Left ventricle myocardium inferior (tissue), 1 donor: ENCODE measurements at places on chromosomes 12 and 14. TPM values are rescaled to one million over a fixed set of nuclear protein-coding genes. Genes with fewer than 3 reads are reported as not detected.
A peak's percentile ranks its signal among the peaks of the same experiment; 100 is the strongest.

GRCh38 chr14:95326987-95327386 is 7.3 kb upstream of the CLMN start:
- no peak for DNase-seq

DNA sequence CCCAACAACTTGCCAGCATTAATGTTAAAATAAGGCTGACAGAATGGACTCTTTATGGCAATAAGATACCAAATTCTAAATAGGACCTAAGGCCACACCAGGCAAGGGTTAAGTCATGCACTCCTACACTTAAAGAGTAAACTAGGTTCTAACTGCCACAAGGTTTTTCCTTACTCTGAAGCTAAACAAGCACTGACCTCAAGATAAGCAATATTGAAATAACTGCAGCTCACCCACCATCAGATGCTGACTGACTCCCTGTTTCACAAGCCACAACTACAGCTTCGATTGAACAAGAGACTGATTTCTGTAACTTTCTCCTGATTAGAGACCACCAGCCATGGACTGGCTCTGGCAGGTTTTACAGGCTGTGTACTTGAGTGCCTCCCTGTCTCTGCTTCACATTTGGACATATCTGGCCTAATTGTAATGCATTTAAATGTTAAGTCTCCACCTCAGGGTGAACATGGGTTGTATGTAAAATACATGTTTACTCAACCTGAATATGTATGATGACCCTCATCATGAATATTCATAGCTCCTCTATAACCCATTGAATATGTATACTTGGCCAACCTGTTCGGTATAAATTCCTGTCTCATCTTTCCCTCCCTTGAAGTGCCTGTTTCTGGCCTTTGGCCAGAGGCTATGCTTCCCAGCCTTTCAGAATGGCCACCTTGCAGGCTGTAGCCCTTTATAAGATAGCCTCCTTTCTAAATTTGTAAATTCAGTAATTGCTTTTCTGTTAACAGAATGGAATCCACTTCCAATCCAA is 70.5 kb upstream of the DAAM1 start:
- DNase-seq: no peak

DNA sequence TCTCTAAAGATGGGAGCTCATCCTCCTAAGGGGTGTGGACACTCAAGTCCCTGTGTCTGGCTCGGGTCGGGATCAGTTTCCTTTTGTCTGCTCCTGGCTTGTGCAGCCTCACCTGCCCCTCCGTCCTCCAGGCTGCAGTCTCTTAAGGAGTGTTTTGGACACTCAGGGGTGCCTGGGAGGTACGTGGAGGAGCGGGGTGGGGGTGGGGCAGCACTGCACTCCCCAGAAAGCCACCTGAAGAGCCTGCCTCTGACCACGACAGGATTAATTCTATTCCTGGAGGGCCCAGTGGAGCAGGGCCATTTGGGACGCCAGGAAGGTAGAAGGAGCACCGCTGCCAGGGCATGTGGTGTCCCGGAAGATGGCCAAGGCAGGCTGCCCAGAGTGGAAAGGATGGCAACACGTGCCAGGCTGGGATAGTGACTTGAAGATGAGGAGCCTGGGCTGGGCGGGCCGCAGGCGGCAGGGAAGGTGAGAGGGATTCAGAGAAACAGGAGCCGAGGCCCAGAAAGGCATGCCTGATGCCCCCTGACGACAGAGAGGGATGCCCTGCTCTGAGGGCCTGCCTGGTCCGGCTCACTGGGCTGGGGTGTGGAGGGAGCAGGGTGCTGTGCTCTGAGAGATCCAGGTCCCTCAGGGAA is 14.8 kb upstream of the LRTM2 start:
- DNase-seq: peak; percentile 60

DNA sequence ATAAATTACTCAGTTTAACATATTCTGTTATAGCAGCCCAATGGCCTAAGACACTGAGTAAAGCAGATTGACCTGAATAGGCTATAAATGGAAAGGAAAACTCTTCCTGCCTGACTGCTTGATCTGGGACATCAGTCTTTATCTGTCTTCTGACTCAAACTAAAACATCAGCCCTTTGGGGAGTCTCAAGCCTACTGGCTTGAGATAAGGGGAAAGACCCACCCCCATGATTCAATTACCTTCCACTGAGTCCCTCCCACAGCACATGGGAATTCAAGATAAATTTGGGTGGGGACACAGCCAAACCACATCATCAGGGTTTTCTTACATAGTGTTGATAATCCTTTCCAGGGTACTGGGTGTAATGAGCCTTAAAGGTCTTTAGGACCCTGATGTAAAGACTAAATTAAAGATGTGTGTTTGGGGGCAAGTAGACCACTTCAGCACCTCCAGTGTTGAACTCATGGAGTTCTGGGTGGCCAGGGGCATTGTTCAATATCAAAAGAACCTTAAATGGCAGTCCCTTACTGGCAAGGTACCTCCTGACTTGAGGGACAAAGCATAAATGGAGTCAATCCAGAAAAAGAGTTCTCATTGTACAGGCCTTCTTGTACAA is 67.8 kb downstream of the TSHR start:
- no peak for DNase-seq

DNA sequence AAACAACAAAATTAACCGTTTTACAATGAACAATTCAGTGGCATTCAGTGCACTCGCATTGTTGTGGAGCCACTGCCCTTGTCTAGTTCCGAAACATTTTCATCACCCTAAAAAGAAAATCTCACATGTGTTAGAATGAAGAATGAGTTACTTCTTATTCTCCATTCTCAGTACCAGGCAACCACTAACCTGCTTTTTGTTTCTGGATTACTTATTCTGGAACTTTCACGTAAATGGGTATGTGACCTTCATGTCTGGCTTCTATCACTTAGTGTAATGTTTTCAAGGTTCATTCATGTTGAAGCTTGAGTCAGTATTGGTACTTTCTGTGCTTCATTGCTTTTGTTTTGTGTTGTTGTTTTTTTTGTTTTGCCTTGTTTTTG is 15.6 kb downstream of the RCOR1 start:
- no peak for DNase-seq

DNA sequence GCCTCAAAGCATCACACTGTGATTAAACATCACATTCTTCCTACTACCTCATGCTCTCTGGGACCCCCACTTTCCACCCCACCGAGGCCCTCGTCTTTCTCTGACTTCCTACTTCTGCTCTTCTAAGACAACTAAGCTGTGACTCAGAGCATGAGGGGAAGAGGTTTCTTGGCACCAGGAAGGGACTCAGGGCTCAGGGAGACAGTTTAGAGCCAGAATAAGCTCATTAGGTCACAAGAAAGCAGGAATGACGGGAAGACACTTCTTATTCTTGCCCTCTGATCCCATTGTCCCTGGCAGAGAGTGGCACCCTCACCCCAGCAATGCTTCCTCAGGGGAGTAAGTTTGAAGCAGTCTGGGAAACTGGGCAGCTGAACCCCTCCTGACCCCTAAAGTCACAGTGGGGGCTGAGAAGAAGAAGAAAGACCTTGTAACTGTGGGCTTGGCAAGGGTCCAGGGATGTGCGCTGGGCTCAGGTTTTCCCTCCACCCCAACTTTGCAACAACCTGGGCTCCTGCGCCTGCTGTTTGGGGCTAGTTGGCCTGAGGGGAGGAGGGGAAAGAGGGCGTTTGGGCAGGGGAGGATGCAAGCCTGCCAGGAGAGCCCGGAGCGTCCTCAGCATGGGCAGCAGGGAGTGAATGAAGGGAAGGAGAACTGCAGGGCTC is 64.6 kb upstream of the ACTN1 start:
- DNase-seq: no peak

GRCh38 chr14:64828071-64828470 is 51.6 kb downstream of the SPTB start:
- DNase-seq: no peak

DNA sequence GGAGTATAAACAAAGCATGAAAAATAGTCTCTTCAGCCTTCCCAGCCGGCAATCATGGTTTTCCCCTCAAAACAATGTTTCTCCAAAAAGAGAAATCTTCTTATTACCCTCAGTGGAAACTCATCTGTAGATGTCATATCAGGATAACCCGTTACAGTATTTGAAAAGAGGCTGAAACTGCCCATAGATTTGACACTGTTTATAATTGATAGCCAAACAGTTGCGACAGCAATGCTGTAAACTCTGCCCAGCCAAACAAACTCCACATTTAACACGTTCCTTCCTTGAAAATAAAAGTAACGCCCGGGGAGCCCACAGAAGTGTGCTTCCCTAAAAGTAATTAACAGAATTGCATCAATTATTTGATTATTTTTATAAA is 201.3 kb upstream of the FOXN3 start:
- no peak for DNase-seq

DNA sequence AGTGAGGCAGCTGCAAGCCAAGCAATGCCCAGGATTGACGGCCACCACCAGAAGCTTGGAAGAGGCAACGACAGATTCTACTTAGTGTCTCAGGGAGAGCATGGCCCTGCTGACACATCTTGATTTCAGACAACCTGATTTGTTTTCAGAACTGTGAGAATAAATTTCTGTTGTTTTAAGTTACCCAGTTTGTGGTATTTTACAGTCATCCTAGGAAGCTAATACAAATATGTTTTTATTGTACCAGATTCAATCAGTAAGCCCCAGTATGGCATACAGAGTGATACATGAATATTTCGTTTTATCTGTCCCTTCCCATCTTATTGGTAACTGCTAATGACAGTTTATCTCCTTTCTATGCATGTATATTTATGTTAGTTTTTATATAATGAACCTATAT is 62.3 kb downstream of the SAMD4A start:
- no peak for DNase-seq

DNA sequence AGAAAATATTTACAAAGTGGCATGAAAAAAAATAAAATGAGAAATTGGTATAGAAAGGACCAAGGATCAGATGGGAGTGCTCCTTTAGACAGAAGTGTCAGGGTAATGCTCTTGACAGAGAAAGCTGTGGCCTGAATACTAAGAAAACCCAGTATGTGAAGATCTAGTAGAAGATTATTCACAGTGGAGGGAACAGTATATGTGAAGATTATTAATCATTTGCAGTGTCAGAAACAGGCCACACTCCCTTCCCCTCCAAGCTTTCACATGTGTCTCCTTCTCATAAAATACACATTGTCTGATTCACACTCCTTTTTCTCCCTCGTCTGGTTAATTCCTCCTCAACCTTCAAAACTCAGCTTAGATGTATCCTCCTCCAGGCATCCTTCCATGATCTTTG is 41.3 kb downstream of the CAPS2 start:
- DNase-seq: no peak

DNA sequence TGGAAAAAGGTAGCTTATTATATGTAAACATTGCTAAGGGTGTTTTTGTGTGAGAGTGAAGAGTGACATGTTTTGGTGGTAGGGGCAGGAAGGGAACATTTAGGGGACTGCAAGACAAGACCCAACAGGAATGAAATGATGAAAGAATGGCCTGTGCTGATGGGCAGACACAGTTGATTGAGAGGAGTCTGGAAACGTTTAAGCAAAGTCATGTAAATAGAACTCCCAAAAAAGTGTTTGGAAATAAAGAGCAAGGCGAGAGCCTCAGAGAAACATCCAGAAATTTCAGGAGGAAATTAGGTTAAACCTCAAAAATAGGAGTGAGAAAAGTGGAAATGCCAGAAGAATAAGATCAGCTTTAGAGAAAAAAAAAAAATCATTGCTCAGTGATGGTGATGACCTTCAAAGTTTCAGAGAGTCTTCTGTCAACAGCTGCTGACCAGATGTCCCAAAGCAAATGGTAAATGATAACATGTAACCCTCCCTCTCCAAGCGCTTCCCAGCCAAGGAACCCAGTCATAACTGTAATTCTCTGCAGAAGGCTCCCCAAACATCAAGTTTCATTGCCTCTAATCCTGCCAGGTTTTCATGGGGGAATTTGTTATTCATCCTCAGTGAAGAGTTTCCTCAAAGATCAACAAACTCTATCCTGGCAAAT is 223.2 kb upstream of the FAR2 start:
- DNase-seq: no peak

DNA sequence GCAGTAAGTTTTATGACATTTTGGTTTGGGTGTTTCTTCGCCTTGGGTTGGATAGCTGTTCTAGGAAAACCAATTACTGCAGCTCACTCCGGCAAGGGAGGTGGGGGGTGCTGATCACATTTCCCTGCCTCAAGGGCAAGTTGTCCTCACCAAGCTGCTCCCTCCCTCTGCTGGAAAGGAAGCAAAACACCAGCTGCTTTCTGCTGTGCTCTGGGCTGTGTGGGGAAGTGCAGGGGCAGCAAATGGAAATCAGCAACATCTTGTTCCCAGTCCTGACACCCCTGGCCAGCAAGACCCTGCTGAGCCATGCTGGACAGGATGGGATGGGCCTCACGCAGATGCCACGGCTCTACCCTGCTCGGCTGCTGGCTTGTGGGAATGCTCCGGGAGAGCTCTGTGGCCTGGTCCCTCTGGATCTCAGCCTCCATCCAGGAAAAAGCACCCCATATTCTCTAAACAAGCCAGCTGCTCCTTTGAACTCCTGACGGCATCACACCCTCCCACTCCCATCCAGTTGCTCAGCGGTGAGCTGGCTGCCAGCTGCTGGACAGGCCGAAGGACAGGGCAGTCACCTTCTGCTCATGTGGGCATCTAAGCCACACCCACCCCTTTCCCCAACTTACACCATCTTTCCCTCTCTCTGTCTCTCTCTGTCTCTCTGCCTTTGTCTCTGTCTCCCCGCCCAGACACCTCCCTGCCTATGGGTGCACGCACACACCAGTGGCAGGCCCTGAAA is 52.4 kb upstream of the EIF5 start:
- DNase-seq: no peak

DNA sequence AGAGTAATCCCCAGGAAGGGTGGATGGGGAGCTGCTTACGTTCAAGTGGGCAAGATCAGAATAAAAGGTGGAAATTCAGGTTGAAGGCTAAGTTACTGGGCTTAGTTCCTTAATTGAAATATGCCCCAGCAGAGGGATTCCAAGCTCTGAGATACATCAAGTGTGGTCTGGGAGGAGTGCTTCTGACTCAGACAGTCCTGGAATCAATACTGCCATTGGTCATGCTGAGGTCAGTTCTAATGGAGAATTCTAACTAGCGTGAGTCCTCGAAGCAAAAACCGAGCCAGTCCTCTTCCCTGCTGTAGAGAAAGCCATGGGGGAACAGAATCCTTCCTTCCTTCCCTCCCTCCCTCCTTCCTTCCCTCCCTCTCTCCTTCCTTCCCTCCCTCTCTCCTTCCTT is 39.9 kb downstream of the NOS1 start:
- no peak for DNase-seq

- DNase-seq: no peak
Observed at GRCh38 chr14:32809255-32809654, 129.4 kb upstream of the NPAS3 start.

- no peak for DNase-seq
Observed at GRCh38 chr14:99768381-99768780, 24.8 kb upstream of the EML1 start.

- DNase-seq: no peak
Observed at GRCh38 chr12:70853326-70853725, 67.2 kb downstream of the PTPRR start.

SLC5A8 gene
- not detected for total RNA-seq

MORN3 gene
- not detected for total RNA-seq

TEX52 gene
- total RNA-seq: not detected

ZNF410 gene
- total RNA-seq: 16.5 TPM

DEPDC4 gene
- total RNA-seq: 0.47 TPM
